ENCODE measurements at places on chromosomes 3 and 15.

DNA sequence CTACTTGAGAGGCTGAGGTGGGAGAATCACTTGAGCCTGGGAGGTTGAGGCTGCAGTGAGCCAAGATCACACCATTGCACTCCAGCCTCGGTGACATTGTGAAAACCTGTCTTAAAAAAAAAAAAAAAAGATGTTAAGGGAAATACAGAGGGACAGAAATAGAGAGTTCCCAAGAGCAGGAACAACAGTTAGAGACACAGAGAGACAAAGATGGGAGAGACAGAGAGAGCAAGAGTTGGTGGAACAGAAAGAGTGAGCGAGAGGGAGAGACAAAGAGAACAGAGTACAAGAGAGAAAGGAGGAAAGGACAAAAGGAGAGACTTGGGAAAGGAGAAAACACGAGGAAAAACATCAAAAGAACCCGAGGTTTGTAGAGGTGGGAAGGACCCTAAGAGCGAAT, 35.8 kb downstream of the BHLHE40 start:
- no peak for DNase-seq

- DNase-seq = no peak
Measured at GRCh38 chr3:188583341-188584161, 429.6 kb downstream of the LPP start.

GRCh38 chr15:42499858-42500609, 4.6 kb downstream of the SNAP23 start:
- no peak for DNase-seq

DNA sequence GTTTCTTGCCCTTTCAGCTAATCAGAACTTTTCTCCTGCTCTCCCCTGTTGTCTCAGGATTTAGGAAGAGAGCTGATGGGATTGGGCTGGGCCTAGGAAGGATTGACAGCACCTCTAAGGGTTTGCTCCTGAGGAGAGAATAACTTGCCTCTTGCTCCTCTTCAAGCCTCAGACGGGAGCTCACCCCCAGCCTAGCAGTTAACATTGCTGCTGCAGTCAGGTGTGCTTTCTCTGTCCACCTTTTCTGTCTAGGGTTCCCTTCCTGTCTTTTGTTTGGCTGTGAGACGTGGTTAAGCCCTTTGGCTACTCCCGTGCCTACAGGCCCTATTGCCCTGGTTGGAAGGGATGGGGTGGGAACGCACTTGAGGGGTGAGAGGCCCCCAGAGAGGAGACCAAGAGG, 20.1 kb downstream of the TMEM108 start:
- no peak for DNase-seq

DNA sequence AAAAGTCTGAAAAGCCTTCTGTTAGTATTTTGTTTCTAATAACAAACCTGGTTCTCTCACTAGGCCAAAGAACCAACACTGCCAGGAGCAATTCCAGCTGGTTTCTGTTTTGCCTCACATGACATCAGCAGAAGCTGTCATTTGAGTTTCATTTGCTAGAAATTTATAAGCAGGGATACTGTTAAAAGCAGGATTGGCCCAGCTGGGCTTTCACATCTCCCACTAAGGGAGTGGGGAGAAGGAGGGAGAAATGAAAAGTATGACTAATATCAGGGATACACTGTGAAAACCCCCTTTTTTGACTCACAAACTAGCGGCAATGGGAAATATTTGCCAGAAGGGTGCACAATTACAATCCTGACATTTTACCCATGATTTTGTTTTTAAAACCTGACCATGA, 5.3 kb downstream of the CCDC80 start:
- DNase-seq = no peak

- no peak for DNase-seq
Measured at GRCh38 chr3:79040701-79041100, 727.1 kb downstream of the ROBO1 start.

DNA sequence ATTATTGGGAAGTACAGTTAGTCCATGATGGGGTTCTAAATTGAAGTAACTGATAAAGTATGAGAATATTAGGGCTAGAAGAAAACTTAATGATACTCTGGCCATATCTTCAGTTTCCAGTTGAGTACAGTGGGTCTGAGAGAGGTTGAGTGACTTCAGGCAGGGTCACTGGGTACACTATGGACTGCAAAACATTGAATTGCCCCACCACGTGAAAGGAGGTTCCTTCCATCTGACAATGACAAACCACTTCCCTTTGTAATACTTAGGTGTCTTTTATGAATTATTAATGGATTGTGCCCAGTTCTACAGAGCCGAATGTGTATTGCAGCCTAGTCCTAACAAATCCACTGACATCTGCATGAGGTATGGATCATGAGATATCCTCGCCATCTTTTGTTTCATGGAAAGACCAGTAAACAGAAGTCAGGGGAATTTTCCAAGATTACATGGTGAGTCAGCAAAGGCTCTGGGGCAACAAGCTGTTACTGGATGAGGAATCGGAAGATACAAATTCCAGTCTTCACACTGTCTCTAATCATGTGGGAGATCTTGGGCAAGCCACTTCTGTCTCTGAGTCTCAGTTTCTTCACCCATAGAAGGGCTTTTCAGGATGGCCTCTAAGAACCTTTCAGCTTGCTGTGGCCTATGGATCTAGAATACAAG, 66.5 kb upstream of the BCL6 start:
- no peak for DNase-seq

- no peak for DNase-seq
Measured at GRCh38 chr3:76991165-76991564, 48.7 kb upstream of the ROBO2 start.

DNA sequence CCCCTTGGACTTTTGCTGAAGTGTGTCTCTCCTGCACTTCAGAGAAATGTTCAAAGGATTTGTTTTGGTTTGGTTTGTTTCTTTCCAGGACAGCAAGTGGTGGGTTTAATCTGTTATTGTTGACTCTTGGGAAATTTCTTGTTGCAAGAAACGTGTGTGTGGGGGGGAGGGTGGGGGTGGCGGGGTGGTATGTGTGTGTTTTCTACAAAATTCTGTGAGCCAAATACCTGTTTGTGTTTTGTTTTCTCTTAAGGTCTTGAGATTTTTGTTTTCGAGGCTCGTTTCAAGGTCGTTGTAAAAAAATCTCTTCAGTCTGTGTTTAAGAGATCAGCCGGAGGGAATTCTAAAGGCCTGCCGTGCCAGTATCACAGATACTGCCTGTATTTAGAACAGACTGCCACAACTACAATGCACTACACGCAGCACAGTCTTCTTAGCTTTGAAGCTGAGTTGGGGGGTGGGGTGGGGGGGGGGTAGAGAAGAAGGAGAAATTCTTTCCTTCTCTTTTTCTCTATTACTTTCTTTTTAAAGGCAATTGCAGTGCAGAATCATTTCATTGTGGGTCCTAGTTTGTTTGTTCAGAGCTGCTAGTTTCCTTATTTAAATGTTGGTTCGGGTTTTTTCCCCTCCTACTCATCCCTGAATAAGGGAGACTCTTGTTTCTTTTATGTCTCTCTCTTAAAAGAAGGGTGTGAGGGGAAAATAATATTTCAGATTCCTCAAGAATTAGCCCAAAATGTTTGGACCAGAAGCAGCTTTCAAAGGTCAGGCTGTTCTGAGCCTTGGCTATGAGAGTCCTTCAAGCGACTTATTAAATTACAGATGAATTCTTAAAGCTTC, 1.4 kb upstream of the BCL6 start:
- DNase-seq = no peak

GRCh38 chr3:150727653-150728502, 24.2 kb upstream of the ERICH6 start:
- no peak for DNase-seq

DNA sequence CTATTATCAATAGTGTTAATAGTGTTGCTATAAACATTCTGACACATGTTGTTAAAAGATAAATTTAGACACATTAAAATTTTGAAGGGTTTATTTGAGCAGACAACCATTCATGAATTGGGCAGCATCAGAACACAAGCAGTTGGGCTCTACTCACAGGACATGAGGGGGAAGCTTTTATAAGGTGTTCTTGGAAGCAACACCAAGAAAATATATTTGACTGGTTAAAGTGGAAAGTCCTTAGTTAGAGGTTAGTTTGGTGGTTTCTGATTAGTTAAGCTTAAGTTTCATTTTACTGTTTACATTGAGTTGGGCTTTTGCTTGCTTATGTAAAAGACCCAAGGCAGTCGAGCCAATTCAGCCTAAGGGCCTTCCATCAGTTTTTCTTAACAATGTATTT, 220.7 kb downstream of the CD47 start:
- no peak for DNase-seq

GRCh38 chr3:3305841-3306240, 126.3 kb upstream of the CRBN start:
- no peak for DNase-seq

- DNase-seq = no peak
Measured at GRCh38 chr3:78497767-78498166, 1270.0 kb downstream of the ROBO1 start.

DNA sequence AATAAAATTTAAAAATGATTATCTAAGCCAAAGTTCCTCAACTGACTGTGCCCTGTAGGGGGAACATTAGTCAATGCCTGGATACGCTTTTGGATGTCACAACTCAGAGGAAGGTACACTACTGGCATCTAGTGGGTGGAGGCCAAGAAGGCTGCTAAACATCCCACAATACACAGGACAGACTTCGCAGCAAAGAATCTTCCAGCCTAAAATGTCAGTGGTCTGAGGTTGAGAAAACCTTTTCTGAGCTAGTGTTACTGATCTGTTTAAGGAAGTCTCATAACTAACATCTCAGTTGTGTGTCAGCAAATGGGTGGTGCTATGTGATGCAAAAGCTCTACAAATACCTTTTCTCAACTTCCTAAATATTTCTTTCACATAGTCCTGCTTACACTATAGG, 20.9 kb upstream of the LDHAL6B start:
- DNase-seq = no peak

DNA sequence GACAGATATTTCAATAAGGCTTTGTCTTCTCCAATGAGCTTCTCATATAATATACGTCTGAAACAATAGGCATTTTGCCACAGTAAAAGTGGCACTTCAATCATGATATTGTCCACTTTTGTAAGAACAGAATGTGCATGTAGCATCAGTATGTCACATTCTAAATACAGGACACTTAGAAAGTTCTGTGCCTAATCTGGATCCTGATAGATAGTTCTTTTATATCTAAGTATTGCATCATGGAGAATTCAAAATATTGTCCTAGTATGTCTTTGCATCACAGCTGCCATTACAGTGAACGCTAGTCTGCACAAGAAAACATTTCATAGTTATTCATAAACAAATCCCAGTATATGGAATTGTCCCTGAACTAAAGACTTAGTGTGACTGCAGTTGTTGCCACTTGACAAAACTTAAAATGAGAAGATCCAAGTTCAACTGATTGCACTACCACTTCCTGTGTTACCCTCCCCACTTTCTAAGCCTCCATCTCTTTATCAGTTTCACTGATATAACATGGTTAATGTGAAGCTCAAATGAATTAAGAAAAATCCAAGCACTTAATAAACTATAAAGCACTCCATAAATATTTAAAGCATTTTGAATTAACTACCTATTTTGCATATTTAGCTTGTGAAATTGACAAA, 19.6 kb downstream of the LRRFIP2 start:
- no peak for DNase-seq

DNA sequence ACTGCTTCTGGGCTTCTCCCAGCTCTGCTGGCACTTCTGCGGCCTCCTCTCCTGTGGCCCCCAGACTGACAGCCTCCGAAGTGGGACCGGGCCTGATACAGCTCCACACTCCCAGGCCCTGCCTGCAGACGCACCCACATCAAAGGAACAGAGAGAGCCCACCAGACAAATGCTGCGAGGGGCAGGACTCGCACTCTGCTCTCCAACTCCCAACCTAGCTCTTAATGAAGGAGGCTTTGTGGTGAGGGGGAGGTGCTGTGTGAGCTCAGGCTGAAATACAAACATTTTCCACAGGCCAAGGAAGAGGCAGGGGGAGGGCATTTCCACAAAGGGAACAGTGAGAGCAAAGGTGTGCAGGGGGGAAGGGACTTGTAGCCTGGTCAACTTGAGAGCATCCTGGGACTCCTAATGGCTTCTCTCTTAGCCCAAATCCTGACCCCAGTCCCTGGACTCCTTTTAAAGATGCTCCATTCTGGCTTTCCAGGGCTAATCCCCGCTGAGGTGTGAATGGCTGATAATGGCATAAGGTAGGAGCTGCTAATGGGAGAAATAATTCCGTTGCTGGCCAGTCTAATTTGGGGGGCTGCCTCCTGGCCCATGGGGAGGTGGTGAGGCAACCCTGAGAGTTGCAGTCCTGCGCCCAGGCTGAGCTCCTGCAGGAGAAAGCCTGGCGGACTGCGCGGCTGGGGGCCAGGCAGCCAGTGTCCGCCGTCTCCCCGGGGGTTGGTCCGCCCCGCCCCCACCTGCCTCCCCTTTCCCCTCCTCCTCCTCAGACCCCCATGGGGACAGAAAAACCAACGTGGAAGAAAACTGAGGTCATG, 9.6 kb downstream of the LINGO1 start:
- no peak for DNase-seq

DNA sequence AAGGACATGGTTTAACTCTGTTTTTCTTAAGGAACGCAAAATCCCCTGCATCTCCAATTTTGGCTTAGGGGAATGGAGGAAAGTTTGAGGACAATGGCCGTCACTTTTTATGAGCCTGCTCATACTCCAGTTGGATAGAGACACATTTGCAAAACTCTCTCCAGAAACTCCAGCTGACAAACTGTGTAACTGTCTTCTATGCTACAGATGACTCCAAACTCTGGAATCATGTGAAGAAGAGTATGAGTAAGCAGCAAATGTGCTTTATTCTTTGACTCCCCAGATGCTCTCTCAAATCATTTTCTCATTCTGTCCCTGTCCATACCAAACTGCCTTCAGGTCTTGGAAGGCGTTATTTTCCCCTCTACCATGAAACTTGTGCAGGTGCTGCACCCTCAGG, 226.5 kb upstream of the GPR149 start:
- DNase-seq = no peak

- DNase-seq = no peak
Measured at GRCh38 chr3:9501226-9501625, 52.4 kb downstream of the LHFPL4 start.

DNA sequence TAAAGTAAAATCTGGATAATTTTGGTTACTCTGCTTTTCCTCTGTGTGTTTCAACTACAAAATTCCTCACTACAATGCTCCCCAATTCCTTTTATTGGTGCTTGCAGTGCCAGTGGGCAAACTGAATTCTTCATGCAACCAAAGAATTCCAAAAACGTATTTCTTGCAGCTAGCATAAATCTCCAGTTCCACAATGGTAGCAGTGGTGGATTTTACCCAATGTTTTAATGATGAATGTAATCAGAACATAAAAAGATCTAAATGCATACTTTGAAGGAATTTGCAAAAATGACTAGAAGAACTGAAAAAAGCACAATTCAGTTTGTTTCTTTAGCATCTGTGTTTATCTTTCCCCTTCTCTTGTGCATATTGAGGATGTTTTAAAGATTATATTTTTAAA, 359.6 kb upstream of the TPRG1 start:
- no peak for DNase-seq

GRCh38 chr3:58414538-58415197, 19.0 kb downstream of the PDHB start:
- peak; percentile 62 for DNase-seq

GRCh38 chr15:39363761-39364586, 216.9 kb upstream of the THBS1 start:
- no peak for DNase-seq

GRCh38 chr3:172673210-172673679, 37.6 kb downstream of the NCEH1 start:
- DNase-seq = peak; percentile 23
